LNCaP clone FGC (cell line): ENCODE measurements at places on chromosomes 3 and 15.

- DNase-seq, result no peak
These were observed 271.3 kb upstream of the RGMA start for GRCh38 chr15:93360318-93360717.

DNA sequence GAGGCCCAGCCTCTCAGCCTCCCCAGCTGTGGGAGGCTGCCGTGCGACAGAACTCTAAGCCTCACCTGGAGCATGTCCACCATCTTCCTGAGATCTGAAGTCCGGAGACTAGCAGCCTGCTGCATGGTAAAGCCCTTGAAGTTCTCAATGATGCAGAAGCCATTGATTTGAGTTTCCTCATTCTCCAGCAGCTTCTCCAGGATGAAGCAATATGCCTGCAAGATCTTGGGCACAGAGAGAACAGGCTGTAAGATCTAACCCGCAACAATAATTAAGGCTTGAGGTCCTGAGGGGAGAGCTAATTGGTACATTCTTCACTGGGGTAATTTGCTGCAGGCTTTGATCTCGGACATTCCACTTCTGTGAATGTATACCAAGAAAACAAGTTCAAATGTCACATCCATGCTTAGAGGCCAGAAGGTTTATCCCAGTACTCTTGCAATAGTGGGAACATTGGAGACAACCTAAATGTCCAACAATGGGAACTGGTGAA, 9.7 kb downstream of the RLBP1 start:
- no peak for DNase-seq

DNA sequence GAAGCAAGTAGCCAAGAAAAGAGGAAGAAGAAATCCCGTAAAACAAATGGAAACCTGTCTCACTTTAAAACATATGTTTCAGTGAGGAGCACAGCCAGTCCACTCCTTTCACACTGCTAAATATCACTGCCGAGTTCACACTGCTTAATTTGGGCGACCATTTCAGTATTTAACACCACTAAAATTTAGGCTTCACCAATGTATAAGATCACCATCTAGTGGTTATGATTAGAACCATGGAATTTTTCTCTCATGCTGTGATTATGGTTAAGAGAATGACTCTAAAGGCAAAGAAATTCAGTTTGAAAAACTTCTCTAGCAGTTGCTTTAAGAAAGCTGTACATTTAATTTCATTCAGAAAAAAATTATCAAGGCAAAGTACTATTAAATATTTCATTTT, 16.6 kb downstream of the SLC4A7 start:
- DNase-seq, result no peak

- DNase-seq, result no peak
These were observed 3.1 kb upstream of the MECOM start for GRCh38 chr3:169666376-169667165.

- DNase-seq, result no peak
These were observed 43.1 kb downstream of the LRCH3 start for GRCh38 chr3:197833930-197834715.

DNA sequence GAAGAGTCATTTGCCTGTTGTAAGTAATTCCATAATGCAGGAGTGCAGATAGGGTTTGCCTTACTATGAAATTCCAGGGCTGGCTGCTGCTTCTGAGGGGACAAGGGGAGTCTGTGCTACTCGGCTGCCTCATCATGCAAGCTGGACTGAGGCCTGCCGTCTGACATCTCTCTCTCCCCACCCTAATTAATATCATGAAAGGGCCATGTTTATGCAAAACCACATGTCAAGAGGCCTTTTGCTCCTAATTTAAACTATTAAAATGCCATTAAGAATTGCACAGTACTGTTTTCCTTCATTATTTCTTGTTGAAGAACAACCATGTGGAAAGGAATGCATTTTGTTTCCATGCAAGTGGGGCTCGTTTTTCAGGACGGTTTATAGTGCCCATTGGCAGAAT, 26.3 kb downstream of the CHST2 start:
- no peak for DNase-seq

DNA sequence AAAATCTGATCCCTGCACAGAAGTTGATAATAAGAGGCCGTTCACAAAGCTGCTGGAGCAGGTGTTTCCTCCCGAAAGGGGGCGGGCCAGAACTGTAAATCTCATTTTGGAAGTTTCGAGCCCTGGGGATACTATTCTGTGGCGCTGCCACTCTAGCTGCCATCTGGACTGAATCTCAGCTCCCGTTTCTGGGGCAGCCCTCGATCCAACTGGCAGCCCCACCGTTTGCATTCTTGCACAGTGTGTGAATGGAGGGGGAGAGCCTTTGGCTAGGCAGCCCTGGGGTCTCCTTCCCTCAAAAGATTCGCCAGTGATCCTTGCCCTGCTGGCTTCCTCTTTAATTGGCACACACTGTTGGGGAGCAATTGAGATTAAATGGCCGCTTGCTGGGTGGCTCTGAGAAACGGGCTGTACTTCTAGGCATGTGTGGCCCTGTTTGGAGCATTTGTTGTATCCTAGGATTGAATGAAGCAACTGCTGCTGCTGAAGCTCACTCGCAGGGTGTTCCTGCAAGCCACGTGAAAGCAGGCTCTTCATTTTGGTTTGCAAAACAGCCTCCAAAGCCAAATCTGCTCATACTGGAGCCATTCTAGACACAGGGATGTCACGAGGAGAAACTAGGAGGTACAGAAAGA, 57.2 kb upstream of the TOPAZ1 start:
- DNase-seq, result no peak
